GDM1 (cell line): ENCODE measurements at places on chromosomes 16 and 17.

- DNase-seq: no peak
Measured at GRCh38 chr16:26070302-26071100, 378.7 kb downstream of the HS3ST4 start.

DNA sequence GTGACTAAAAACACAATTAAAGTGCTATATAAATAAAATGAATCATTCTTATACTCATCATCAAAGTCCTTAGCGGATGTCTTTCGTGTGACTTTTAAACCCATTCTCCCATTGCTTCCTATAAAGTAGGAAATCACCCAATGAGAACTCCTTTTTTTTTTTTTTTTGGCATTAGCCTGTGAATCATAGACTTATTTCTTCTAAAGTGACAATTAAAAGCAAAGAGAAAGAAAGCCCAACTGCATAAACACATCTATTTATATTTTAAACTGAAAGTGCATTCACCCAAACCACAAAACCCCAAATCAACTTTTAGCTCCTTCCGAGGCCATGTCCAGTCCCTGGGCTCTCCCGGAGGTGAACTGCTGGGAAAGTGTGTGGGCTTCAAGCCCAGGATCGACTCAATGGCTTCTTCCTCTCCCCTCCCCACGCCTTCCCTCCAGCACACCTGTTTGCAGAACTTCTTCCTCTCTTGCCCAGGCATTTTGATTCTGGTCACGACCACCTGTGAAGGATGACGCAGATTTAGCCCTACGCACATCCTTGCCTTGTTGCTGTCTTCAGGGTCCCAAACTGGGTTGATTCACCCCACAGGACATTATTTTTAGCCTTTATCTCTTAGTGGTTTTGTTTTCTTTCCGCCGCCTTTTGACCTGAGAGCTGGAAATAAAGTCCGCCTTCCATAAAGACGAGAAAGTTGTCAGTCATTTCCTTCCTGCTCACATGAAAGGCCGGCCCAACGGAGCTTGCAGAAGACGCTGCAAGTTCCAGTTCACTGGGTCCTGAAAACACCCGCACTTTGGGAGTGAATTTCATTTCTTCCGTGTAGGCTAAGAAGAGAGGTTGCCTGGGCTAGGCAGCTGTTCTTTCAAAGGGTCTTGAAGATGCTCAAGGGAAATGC lies 166.8 kb downstream of the MAP2K6 start:
- DNase-seq: peak; percentile 59

DNA sequence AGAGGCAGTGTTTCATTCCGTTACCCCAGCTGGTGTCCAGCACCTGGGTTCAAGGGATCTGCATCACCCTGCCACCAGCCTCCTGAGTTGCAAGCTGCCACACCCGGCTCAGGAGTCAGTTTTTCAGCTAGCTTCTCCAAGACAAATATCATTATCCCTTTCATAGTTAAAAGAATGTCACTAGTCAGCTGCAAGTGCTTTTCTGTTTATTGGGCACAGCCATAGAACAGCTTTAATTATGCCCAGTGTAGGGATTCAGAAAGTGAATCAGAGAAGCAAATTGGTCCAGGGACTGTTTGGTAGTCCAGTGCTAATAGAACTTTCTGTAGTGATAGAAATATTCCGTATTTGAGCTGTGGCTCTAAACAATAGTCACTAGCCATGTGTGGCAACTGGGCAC lies 2.9 kb upstream of the AOC3 start:
- no peak for DNase-seq

DNA sequence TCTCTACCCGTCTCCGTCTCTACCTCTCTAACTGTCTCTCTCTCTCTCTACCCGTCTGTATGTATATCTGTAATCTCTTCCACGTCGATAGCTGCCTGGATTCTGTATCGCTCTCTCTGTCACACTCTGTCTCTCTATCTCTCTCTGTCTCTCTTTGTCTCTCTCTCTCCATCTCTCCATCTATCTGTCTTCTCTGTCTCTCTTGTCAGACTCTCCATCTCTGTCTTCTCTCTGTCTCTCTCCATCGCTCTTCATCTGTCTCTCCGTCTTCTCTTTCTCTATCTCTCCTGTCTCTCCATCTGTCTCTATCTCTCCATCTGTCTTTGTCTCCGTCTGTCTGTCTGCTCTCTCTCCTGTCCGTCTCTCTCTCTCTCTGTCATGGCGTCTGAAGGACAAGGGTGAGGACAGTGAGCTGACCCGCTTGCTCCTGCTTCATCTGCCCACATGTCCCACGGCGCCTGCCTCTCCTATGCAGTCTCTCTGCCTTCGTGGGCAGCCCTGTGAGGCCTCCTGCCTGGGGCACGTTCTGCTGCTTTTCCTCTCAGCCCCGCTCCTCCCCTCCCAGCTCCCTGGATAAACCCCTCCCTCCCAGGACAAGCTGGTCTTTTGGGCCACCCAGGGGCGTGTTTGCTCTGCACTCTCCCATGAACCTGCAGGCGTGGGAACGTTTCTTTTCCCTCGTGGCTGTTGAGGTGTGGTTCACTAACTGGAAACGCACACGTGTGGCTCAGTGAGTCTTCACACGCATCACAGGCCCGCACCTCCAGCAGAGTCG lies 18.9 kb downstream of the ACSF3 start:
- no peak for DNase-seq

DNA sequence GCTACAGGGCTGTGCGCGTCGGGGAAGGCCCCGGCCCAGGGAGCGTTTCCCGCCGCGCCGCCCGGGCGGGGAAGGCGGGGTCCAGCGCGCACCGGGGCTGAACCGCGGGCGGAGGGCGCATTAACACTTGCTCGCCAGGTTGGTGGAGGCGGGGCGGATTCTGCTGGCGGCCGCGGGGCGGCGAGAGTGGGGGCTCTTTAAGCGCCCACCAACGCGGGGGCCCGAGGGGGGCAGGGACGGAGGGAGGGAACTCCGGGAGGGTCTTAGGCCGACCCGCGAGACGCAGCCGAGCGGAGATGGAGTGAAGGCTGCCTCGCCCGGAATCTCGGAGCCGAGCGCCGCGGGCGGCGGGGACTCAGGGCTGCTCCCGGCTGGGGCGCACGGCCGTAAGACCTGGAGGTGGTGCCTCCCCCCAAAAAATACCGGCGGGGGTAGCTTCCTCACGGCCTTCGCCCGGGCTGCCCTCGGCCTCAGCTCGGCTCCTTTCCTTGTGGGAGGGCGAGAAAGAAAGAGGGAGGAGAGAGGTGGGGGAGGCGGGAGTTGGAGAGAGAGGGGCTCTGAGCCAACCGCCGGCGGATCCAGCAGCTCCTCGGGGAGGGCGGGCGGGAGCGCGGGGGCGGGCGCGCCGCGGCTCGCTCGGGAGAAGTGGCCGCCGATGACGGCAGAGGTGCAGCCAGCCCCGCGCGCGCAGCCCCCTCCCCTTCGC lies 415 bp upstream of the FOXF1 start:
- no peak for DNase-seq

DNA sequence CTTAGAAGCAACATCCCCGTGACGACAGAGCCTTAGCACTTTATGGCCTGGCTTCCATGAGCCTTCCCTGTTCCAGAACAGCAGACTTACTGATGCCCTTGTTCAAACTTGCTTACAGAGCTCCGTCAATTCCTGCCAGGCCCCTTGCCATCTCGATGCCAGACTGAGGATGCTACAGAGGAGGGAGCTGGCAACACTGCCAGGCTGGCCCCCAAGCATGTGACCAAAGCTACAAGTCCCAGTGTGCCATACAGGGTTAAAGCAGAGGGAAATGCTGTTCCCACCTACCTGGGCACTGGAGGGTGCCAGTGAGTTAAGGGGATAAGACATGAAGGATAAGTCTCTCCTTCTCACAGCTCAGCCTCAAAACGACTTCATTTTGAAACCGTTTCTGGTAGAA lies 33.5 kb upstream of the SREBF1 start:
- DNase-seq: no peak

DNA sequence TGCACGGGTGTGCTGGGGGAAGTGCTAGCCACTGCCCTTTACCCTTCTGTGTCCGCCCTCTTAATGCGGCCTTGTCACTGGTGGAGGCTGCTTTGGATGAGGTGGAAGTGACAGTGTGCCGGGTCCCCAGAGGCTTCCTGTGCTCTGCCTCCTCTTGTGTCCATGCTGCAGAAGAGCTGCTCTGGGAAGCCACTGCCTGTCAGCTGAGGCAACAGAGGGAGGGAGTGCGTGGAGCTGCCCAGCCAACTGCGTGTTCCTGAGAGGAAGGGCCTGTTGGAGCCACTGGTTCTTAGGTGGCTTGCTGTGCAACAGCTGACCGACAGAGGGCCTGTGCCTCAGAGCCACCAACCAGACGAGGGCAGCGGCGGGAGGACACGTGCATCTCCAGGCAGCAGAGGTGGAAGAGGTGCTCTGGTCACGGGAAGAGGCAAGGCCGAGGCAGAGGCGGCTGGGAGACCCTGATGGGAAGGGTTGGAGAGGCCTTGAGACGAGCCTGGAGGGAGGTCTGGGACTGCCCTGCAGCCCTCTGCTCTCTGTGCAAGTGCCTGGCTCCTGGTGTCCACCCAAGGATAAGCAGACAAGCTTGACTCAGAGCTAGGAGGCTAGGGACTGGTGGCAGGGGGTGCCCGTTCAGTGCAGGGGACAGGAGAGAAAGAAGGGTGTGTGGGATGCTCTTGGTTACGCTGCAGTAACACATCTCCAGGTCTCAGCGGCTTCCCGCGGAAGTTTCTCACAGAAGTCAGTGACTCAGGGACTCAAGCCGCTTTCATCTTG lies 25.4 kb downstream of the B9D1 start:
- no peak for DNase-seq

GRCh38 chr17:8862213-8863056 lies 5.0 kb downstream of the PIK3R6 start:
- DNase-seq: no peak

DNA sequence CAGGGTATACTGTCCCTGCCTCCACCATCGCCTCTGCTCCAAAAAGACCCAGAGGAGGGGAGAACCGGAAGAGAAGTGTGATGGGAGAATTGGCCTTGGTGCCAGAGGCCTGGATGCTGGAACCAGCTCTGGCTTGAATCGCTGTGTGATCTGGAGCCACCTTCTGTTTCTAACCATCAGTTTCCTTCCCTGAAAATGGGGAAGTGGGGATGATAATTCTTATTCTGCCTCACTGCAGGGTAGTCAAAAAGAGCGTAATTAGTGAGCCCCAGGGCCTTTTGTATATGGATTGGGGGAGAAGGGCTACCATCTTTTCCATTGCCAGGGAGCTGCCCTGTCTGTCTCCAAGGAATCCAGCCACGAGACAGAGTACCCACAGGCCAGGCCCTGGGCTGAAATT lies 52.2 kb downstream of the CCT6B start:
- no peak for DNase-seq

DNA sequence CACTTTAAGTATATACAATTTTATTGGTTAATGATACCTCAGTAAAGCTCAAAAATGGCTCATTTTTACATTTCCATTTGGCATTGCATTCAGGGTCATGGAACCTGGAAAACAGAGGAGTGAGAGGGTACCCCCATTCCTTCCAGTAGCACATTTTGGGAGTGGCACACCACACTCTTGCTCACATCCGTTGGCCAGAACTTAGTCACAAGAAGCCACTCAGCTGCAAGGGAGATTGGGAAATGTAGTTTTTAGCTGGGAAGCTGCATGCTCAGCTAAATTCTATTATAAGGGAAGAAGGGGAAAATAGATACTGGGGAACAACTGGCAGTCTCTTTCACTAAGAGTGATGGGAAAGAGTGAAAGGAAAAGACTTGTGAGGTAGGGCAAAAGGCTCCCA lies 102.5 kb upstream of the TMEM97 start:
- DNase-seq: no peak

DNA sequence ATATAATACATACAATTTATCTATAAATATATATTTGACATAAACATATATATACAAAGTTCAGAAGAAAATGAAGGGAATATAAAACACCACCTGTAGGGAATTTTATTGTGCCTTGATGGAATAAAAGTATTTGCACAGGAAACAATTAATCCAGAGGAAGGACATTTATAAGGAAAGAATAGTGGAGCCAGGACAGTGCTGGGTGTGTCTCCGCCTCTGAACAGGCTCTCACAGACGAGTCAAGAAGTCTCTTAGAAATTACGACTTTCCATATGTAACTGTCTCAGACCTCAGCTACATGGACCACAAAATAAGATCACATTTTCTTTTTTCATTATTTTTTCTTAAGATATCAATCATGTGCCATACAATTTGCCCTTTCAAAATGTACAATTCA lies 93.9 kb downstream of the TMEM114 start:
- DNase-seq: no peak

DNA sequence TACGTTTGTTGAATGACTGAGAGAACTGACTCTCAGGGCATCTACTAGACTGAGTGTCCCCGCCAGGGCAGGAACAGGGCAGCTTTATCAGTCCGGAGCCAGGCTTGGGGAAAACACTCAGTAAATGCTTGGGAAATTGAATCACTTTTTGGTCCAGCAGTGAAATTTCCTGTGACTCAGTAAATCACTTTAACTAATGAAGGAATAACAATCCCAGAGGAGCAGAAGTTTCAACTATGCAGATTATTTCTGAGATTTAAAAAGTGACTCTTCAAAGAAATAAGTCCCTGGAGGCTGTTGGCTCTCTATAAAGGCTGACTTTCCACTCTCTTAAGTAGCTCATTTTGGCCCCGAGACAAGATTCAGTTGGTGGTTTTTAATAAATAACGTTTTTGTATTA lies 101.8 kb downstream of the FOXL1 start:
- DNase-seq: no peak

DNA sequence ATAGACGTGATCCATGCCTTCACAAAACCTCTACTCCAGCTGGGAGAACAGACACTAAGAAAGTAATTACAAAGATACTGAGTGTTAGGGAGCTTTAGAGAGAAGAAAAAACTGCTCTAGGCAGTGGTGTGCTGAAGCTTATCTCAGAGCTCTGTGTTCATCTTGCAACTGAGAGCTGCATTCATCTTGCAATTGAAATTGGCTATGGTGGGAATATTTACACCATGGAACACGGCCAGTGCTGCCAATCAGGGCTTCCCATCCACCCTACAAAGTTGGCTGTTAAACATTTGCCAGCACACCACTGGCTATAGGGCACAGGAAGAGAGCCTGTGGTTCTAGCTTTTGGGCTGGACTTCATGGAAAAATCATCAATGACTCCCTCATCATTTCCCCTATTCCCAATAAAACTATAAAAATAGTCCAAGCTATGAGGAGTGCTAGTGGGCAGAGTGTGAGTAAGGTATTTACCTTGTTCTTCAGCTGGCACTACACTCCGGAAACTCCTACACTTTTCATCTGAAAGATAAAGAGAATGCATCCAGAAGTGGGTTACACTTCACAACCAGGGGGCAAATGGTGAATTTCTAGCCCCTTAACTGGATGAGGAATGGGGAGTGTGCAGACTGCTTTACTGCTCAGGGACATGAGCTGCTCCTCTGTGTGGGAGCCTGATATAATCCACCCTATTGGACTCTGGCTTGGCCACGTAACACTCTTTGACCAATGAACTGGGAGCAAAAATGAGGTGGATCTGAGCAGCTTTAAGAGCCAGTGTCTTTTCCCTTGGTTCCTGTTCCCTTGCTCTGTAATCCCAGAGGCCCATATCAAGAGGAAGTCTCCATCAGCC lies 11.6 kb downstream of the GSG1L2 start:
- no peak for DNase-seq
